ENCODE measurements at places on chromosomes 3 and 15.

- no peak for DNase-seq
Observed at GRCh38 chr3:194906229-194906629, 220.5 kb downstream of the FAM43A start.

- DNase-seq = no peak
Observed at GRCh38 chr3:197406266-197406665, 107.9 kb upstream of the DLG1 start.

DNA sequence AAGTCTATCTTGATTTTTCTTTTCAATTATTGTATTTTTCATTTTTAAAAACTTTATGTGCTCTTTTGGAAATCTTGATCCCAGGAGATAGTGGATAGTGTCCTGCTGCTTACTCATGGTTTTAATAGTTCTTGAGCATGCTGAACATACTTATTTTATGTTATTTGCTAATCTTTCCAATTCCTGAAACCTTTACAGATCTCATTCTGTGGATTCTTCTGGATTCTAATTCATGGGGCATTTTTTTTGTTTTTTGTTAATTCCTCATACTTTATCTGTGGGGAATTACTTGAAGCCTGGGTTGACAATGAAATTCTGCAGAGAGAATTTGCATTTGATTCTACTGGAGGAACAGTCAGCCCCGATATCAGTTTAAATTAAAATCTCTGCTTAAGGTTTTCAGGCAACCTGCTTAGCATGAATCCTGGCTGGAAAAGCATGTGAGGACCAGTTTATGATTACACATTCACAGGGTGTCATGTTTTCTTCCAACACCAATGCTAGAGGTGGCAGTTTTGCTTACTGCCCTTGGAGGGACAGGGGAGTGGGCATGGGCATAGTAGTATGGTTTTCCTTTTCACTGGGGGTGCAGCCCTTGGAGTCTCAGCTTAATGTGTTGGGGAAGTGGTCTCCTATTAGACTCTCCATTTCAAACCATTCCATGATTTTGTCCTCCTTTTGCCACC, 46.0 kb downstream of the MLH1 start:
- no peak for DNase-seq

GRCh38 chr15:46034755-46035154, 399.9 kb downstream of the SQOR start:
- no peak for DNase-seq

- DNase-seq = no peak
Observed at GRCh38 chr3:184439096-184439495, 59.2 kb downstream of the CHRD start.

GRCh38 chr15:23411841-23412240, 35.2 kb downstream of the GOLGA6L2 start:
- DNase-seq = no peak

DNA sequence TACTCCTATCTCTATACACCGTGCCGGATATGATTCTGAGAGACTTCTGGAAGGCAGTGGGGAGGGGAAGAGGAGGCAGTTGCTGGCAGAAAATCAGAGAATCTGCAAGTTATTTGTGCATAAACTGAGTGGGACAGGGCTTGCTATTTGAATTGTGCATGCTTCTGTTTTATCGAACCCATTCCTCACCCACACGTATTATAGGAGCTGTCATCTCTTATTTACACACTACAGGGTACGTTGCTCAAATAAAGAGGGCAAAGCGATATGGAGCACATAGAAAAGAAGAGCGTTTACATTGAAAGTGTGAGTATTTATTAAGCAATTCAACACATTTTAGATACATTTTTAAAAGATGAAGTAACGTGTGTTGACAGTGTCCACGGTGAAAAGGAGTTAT, 191.6 kb downstream of the CPNE4 start:
- no peak for DNase-seq

GRCh38 chr3:9395570-9396300, 1.7 kb upstream of the SETD5 start:
- DNase-seq = no peak

- DNase-seq = no peak
Observed at GRCh38 chr3:13822042-13822441, 57.8 kb downstream of the WNT7A start.

DNA sequence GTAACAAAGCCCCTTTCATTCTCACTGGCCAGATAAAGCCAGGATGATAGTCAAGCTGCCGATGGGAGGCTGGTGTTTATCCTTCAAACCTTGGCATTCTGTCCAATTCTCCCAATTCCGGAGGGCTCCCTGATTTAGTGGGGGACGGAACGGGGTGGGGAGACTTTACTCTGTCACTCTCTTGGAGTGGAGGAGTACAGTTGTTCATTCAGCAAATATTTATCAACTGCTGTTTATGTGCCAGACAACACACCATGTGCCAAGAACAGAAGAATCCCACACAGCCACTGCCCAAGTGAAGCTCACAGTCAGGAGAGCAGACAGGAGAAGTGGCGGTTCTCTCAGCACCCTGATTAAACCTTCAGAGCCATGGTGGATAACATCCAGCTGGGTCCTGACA, 63.3 kb downstream of the WNT5A start:
- no peak for DNase-seq

GRCh38 chr3:155766206-155766605, 21.3 kb upstream of the PLCH1 start:
- DNase-seq = no peak

GRCh38 chr3:87674397-87675161, 384.2 kb downstream of the CGGBP1 start:
- DNase-seq = no peak

- DNase-seq = no peak
Observed at GRCh38 chr3:15649858-15650257, 48.3 kb downstream of the BTD start.

- DNase-seq = no peak
Observed at GRCh38 chr15:49731187-49732099, 110.6 kb downstream of the DTWD1 start.

DNA sequence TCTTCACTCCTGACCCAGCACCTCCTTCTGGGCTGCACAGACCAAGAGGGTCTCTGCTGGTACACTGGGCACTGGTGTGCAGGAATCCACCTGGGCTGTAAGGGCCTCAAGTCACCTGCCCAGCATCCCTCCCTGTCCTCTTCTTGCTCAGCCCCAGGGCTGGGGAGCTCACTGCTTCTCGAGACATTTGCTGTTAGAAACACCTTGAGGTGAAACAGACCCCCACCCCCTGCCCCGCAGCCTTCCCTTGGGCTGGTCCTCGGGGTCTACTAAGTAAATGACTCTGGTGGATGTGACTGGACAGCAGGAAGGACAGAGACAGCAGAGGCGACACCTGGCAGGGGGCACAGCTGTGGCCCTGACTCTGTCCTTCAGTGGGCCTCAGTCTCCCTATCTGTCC, 29.1 kb downstream of the LOXL1 start:
- DNase-seq = no peak

GRCh38 chr3:67044295-67044694, 46.2 kb downstream of the KBTBD8 start:
- DNase-seq = no peak

DNA sequence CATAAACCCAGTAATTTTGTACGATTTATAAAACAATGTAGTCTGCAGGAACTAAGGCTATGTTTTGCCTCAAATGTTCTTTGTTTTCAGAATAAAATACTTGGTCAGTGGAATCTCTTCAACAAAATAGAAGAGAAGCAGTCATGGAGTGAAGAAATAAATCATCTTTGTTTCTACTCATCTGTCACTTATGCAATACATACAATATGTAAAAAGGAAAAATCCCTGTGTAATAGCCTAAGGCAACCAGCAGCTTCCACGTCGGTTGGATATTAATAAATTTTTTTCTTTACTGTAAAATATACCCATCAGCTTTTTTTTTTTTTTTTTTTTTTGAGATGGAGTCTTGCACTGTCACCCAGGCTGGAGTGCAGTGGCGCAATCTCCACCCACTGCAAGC, 5.2 kb upstream of the WDR5B start:
- no peak for DNase-seq

DNA sequence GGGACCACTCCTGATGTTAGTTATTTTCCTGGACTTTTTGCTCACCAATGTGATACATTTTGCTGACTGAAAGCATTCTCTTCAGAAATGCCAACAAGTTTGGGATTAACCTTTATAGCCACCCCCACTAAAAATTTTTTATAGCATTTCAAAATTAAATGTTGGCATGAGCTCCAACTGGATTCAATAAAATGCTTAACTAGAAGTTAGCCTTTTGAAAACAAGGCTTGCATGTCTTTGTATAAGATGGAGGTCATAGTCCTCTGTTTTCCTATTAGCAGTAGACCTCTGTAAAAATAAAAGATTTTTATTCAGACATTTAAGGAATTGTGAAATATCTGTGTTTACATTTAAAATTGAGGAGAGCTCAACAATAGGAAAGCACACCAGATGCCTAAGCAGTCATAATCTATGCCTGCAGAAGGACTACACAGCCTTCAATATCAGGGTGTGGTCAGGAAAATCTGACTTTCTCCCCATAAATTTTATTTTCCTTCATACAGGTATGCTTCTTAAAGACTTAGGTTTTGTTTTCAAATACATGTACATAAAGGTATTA, 87.2 kb downstream of the DNAJC13 start:
- DNase-seq = no peak

- DNase-seq = no peak
Observed at GRCh38 chr3:14397046-14397445, 5.4 kb upstream of the SLC6A6 start.

DNA sequence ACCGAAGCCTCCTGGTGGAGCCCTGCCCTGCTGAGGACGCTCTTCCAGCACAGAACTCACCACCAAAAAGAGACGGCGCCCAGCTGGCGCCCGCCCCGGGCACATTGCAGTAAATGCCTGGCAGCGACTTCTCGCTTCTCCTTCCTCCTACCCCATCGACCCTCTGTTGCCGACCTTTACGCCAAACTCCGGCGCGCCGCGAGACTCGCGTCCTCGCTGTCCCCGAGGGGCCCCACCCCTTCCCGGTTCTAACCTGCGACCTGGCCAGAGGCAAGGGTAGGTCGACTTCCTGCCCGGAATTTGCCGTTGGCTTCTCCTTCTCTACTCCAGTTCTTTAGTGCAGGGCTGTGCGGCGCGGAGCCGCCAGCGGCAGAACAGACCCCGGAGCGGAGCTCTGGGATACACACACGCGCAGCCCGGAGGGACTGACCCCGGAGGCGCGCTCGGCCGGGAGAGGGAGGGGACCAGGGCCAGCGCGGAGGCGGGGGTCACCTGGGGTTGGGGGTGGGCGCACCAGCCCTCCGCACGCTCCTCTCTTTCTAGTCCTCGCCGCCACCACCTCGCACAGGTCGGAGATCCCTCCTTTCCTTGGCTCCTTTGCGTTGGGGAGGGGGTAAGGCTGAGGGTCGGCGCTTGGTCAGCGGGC, 226.6 kb upstream of the AZI2 start:
- no peak for DNase-seq

GRCh38 chr15:100308213-100308600, 33.6 kb downstream of the ADAMTS17 start:
- DNase-seq = no peak

DNA sequence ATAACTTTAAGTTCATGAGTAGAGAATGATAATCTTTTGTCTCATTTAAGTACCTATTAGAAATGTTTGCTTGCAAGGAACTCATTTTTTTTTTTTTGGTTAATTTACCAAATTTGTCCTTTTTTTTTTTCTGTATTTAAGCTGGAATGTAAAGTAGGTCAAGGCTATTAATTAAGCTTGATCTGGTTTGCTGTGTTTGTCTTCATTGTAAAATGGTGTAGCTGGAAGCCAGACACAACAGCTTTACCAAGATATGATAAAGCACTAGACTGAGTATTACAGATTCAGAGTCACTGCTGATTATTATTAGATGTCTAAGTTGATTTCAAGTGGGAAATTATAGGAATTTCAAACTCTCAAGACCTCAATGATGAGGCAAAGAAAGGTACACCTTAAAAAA, 15.0 kb upstream of the ZPLD1 start:
- no peak for DNase-seq

DNA sequence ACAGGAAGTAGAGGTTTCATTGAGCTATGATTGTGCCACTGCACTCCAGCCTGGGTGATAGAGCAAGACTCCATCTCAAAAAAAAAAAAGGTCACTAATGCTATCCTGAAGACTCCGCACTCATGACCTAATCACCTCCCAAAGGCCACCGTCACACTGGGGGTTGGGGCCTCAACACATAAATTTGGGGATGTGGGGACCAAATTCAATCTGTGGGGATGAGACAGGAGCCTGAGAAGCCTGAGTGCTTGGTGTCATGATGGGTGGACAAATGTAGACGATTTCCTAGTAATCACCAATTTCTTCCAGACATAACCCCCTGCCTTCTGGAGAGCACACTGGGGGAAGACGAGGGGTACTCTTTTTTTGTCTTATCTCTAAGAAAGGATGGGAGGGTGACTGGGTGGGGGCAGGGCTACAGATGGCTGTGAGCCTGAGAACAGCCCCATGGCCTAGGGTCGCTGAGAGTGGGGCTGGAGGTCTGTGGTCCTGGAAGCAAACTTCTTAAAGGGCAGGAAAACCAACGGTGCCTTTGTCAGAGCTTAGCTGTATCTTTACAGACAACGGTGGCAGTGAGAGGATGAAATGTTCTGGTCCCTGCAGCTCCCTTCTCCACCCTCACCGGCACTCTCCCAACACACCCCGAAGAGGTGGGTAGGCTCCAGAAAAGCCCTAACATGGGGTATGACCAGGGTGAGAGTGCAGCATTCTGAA, 16.6 kb upstream of the KLF13 start:
- no peak for DNase-seq

DNA sequence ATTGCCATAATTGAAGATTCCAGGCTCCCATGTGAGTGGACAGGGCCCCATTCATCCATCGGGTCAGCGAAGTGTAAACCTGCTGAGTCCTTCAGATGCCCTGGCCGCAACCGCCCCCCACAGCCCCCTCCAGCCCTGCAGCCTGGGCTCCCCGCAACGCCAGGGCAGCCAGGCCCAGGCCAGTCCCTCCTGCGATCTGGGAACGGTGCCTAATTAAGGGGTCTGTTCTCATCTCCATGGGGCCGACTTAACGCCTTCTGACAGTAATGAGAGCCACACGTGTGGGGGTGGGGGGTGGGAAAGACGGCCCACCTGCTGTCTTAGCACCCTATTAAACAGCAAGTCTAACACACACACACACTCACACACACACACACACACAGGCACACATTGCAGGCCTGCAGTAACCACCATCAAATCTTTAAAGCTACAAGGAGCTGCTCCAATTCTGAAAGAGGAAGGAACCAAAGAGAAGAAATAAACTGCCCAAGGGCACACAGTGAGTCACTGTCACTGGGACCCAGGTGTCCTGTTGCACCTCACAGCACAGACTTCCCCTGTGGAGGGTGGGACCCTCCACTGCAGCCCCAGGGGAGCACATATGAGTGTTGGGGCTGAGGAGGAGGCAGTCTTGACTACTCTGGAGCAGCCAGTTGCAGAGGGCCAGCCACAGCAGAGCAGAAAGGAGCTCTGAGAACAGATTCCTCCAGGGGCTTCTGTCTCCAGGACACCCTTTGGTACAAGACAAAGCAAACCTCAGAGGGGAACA, 31.8 kb upstream of the HES1 start:
- DNase-seq = no peak

DNA sequence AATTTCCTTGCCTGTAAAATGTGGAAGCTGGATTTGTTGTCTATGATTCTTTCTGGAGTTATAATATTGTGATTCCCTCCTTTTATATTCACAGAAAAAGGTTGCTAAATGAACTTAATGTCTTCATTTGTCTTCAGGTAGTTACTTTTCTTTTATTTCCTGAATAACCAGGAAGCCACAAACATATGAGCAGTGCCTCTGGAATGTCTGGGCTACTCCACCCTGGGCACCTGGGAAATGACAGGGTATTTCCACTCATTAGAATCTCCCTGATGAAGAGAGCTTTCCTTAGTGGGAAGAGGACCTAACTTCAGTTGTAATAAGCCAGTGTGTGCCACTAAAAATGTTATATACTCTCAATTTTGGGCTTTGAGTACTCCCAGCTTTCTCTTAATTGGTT, 3.8 kb upstream of the SLMAP start:
- no peak for DNase-seq
